ENCODE measurements at places on chromosomes 16 and 17.

DNA sequence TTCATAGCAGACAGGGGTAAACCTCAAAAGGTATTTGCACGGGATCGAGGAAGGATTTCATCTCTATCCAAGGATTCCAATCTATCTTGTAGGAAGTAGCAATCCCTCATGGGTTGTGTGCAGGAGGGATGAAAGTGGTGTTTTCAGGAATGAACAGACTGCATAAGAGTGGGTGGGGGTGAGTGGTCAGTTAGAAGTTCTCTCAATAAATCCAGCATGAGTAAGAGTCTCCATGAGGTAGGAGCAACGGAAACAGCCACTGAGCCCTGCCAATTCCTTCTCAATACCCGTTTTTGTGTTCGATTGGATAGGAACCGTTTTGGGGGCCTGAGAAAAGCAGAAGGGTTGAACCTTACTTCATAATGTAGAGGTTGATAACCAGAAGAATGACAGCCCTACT, 375.6 kb downstream of the SOX9 start:
- H3K4me1 ChIP-seq = 0 out of 2 replicates have a peak, but pooled peaks cover 3% of the 10 kb centered on the region
- DNase-seq = no peak
- H3K27me3 ChIP-seq = no peaks in the 10 kb centered on the region

DNA sequence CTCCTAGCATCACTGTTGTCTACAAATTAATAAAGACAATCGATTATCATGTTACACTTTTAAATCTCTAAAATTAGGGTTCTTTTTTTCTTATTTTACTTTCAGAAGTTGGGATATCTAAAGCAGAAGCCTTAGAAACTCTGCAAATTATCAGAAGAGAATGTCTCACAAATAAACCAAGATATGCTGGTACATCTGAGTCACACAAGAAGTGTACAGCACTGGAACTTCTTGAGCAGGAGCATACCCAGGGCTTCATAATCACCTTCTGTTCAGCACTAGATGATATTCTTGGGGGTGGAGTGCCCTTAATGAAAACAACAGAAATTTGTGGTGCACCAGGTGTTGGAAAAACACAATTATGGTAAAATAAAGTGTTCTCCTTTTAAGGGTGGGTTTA, 2.4 kb downstream of the RAD51C start:
- H3K27ac ChIP-seq = no peak overlapping the region
- no peak overlapping the region for H3K4me3 ChIP-seq

- no peaks in the 10 kb centered on the region for H3K27me3 ChIP-seq
- no peak overlapping the region for H3K27ac ChIP-seq
- no peaks in the 10 kb centered on the region for H3K36me3 ChIP-seq
- H3K4me1 ChIP-seq = peaks cover 40% of the 10 kb centered on the region
- no peak for DNase-seq
- no peak overlapping the region for H3K4me3 ChIP-seq
These were observed 5.2 kb downstream of the SECTM1 start for GRCh38 chr17:82328141-82328993.

- H3K27ac ChIP-seq = no peak overlapping the region
- no peak for DNase-seq
- no peaks in the 10 kb centered on the region for H3K4me1 ChIP-seq
- no peak overlapping the region for H3K4me3 ChIP-seq
- no peaks in the 10 kb centered on the region for H3K36me3 ChIP-seq
- peaks cover 50% of the 10 kb centered on the region for H3K27me3 ChIP-seq
These were observed 58.4 kb downstream of the NXN start for GRCh38 chr17:921161-921560.

GRCh38 chr16:78972006-78972405, 628.5 kb downstream of the MAF start:
- H3K27me3 ChIP-seq = no peaks in the 10 kb centered on the region
- no peaks in the 10 kb centered on the region for H3K36me3 ChIP-seq
- no peaks in the 10 kb centered on the region for H3K4me1 ChIP-seq
- no peak overlapping the region for H3K4me3 ChIP-seq
- DNase-seq = no peak
- no peak overlapping the region for H3K27ac ChIP-seq

- no peak overlapping the region for H3K27ac ChIP-seq
- no peaks in the 10 kb centered on the region for H3K27me3 ChIP-seq
- H3K4me1 ChIP-seq = no peaks in the 10 kb centered on the region
- no peaks in the 10 kb centered on the region for H3K36me3 ChIP-seq
- DNase-seq = no peak
These were observed 26.4 kb upstream of the CLEC18A start for GRCh38 chr16:69924777-69925191.
